Amniotic stem cell (primary cell): ENCODE measurements at places on chromosomes 2 and 18.

GRCh38 chr2:144519934-144520731 lies at the start of gene ZEB2:
TSS of gene ZEB2 (minus strand) at chr2:144520119. CDS start at chr2:144517350, 2,769 bp downstream.
- DNase-seq = peak; percentile 76

DNA sequence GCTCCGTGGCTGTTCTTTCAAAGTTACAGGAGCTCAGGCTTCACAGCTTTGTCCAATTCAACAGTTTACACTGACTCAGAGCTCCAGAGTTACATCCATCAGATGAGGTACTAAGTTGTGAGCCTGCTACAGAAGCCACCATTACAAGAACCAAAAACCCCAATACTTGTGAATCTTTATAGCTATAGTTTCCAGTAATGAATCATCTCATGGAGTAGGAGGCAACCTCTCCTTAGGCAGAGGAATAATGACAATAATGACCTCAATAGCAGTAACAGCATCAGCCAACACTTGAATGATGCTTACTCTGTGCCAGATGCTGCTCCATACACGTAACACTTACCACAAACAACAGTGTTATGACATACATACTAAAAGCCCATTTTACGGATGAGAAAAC lies 3.6 kb downstream of the ZC3H8 start:
- DNase-seq = no peak

- DNase-seq = no peak
These were observed 106.2 kb downstream of the BCL2 start for GRCh38 chr18:63213331-63213900.

- no peak for DNase-seq
These were observed 32.3 kb upstream of the ZBTB7C start for GRCh38 chr18:48441405-48441881.

- DNase-seq = no peak
These were observed 204.7 kb upstream of the PID1 start for GRCh38 chr2:229475778-229476177.

DNA sequence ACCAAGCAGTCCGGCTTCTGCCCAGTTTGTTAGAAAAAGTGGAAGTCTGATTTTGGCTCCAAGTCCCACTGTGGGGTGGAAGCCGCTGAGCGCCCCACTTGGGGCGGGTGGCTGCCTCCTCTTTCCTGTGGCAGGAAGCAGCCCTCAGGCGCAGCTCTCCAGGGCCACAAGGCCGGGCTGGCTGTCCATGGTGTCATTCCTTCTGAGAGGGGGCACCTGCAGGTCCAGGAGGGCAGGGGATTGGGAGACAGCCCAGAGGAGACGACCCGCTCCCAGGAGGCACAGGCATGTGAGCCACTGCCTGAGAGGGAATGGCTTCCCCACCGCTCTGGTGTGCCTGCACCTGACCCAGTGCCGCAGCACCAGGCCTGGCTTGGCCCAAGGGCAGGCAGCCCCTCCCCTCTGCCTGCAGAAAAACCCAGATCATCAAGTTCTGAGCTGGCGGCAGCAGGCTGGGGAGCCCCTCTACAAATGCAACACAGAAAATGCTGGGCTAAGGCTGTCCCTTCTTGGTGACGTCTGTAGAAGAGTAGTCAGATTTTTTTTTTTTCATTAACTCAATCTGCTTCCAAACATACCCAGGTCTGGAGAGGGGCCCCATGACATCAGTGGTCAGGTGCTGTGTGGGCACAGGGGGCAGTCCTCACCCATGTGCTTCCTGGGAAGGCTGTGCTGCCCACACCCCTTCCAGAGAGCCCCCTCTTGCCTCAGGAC lies 38.4 kb downstream of the HS6ST1 start:
- DNase-seq = no peak

DNA sequence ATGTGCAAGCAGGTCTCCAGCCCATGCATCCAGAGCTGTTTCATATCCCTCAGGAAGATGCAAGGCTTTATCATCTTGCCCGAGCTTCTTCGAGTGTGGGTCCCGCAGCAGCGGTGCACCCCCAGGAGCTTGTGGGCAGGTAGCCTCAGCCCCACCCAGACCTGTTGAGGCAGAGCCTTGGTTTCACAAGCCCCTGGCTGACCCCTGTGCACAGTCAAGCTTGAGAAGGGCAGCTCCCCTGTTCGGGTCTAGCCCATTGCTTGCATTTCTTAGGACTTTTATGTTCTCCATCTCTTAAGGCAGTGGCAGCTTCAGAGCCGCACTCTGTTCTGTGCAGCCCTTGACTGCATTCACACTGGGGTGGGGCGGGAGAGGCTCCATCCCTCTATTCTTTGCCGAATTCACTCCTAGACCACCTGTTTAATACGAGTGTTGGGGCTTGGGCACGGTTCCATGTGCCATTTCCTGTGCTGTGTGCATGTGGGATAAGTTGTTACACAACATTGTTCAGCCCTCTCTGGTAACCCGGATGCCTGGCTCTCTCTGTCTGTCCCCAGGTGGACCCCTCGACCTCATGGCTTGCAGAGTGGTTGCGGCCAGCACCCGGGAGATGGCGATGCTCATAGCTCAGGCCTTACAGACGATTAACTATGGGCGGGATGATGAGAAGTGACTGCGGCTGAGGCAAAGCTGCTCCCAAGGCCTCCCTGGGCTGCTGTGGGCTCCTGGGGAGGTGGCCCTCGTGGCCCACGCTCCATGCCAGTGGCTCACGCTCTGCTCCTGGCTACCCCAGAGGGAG lies 48.7 kb downstream of the IMPA2 start:
- no peak for DNase-seq

DNA sequence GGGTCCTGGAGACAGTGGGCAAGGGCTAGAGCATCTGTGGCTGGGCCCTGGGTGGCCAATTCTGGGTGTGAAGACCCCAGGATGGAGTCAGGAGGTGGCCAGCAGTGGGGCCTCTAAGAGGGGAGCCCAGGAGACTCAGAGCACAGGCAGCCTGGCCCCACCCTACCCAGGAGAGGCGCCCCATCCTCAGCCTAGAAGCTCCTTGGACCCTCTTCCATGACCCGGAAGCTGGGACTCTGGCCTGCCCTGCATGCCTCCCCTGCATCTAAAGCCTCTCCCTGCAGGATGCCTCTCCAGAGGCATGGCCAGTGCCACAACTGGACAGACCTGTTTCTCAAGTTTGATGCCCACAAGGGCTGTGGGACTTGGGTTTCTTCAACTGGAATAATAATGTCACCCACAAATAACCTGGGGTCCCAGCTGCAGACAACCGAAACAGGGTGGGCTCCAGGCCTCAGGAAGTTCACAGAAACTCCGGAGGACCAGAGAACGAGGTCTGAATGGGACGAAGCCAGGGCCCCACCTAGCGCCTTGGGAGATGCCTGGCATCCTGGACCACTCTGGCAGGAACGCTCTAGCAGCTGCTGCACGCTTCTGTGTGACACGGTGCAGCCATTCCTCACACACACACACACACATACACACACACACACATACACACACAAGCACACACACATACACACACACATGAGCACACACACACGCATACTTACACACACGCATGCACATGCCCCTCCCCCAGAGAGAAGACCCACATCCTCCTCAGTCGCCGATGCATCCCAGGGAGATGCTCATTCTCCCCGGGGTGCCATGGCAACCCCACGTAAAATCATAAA lies 16.4 kb downstream of the KCNIP3 start:
- DNase-seq = no peak

DNA sequence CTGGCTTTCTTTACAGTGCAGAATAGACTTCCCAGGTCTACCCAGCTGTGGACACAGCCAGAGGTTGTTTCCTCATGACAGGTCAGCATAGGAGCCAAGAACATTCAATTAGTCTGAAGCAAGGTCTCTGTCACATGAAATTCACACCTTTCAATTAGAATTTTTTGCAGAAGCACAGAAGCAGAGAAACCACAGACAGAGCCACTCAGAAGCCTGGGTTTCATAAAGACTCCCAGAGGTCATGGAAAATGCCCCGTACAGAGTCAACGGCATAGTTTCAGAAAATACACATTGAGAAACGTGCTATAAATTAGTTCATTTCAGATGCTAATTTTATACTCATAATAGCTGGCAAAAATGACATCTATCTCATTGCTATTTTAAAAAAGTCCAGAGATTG lies 87.0 kb upstream of the TMEM200C start:
- no peak for DNase-seq

GRCh38 chr2:149577269-149577668 lies 10.3 kb downstream of the MMADHC start:
- DNase-seq = no peak

- DNase-seq = no peak
These were observed 24.0 kb downstream of the GPR55 start for GRCh38 chr2:230901006-230901405.

- DNase-seq = no peak
These were observed 22.9 kb downstream of the ACVR1 start for GRCh38 chr2:157853211-157853610.

DNA sequence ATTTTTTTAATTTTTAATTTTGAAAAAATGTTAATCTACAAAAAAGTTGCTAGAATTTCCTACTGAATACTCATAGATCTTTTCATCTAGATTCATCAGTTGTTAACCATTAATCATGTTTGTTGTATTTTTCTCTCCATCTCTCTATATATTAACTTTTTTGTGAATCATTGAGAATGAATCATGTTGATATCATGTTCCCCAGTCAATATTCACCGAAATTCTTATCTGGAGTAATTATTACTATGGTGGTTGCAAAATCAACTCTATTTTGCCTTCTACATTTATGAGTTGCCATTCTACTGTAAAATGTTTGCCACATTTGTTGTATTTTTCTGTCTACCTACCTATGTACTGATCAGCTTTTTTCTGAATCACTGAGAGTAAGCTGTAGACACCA lies 154.0 kb downstream of the SPP2 start:
- DNase-seq = no peak

DNA sequence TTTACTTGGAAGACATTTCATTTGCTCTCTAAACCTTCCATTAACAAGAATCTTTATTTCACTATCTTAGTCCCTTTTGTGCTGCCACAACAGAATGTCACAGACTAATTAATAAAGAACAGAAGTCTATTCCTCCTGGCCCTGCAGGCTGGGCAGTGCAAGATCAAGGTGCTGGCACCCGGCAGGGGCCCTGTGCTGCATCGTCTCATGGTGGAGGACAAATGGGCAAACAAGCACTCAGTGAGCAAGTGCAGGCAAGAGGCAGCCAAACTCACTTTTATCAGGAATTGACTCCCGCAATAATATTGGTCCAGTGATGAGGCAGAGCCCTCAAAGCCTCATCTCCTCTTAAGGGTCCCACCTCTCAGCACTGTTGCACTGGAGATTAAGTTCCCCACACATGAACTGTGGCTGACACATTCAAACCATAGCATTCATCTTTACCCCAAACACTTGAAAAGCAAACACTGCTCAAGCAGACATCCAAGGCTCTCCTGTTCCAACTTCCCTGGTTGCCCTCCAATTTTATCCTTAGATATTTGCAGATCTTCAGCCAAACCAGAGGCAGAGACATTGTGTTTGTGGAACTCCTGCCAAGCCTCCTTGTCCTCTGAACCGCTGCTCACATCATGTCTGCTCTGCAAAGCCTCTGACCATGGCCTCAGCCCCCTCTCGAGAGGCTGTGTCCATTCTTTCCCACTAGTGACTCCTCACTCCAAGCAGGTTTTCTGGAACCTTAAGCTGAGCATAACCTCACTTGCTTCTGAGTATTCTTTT lies 404.4 kb upstream of the SOX11 start:
- no peak for DNase-seq

DNA sequence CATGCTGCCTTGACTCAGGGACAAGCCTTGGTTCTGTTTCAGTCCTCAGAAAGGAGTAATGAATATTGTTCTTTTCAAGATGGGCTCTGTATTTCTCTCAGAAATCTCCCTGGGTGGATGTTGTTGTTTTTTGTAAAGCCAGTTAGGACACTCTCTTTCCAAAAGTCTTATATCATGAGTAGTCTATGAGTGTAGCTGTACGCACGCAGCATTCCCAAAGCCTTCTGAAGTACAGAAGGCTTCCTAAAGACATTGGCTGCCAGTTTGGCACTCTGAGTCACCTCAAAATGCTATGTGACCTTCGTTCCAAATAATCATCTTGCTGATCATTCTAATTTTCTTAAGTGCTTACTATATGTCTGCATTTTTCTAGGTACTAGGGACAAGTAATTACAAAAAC lies 16.7 kb upstream of the GTF2A1L start:
- DNase-seq = peak; percentile 3

DNA sequence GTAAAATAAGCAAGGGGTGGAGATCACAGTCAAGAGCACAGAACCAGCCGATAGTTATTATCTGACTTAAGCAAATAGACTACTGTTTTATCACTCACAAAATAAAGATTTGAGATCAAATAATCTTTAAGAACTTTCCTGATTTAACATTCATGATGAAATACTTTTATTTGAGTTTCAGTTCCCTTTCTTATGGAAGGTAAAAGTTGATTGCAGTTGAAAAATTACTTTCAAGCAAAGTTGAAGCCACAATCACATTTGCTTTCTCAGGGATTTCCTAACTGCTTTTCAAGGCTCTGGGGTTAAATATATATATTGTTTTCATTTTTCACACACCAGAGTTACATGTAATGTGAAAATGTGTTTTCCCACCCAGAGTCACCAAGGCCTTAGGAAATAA lies 599.5 kb downstream of the KCNJ3 start:
- no peak for DNase-seq

GRCh38 chr2:239399433-239399920 lies 1.3 kb downstream of the HDAC4 start:
- no peak for DNase-seq

DNA sequence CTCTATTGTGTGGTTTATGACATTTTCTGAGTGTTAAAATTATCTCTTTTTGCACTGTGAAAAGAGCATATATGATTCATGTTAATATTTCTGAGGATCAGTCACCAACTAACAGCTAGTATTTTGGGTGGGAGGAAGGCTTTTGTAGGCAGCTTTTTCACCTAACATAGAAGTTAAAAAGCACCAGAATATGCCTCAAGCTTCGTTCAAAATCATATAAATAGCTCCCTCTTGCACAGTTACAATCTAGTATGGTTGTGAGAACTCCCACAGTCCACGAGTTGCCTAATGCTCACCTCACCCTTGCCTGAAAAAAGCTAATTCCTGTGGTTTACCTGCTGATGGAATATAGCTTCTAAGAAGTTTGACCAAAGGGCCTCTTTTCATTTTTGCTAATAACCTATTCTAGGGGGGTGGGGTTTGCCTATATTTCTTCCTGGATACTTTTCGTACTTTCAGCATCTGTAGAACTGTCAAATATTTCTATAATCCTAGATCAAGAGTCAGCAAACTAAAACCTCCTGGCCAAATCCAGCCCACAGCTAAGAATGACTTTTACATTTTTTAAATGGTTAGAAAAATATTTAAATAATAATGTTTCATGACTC lies 167.1 kb upstream of the FOSL2 start:
- no peak for DNase-seq
